ENCODE measurements at places on chromosomes 11 and 22. TPM values are rescaled to one million over a fixed set of nuclear protein-coding genes. Genes with fewer than 3 reads are reported as not detected.

The C11orf86 gene
- polyA plus RNA-seq, result not detected

The CRYBB2 gene
- polyA plus RNA-seq, result 0.49 TPM

The TMEM109 gene
- 53.0 TPM for polyA plus RNA-seq

The TRIM48 gene
- not detected for polyA plus RNA-seq

The RASSF10 gene
- 0.40 TPM for polyA plus RNA-seq

The PHF21A gene
- 11.4 TPM for polyA plus RNA-seq

The SLC22A8 gene
- polyA plus RNA-seq, result not detected

The DEUP1 gene
- polyA plus RNA-seq, result 1.1 TPM

The MOV10L1 gene
- polyA plus RNA-seq, result 0.23 TPM

The C1QTNF4 gene
- polyA plus RNA-seq, result 1.3 TPM

- peak; percentile 28 for DNase-seq
Measured at GRCh38 chr11:121929581-121929980, 186.4 kb downstream of the BLID start.

DNA sequence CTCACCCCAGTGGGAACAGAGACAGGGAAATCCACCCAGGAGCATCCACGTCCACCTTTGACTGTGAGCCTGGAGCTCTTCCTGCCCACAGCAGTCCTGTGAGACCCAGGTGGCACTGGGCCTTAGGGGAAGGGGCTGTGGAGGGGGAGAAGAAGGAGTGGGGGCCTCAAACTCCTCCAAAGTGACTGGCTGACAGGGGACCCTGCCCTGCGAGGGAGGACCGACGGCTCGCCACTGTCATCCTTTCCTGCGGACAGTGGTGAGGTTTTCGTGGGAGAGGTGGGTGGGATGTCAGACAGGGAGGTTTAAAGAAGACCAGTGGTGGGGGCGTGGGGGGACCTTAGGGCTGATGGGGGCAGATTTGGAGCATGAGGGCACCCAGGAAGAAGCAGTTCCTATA lies 92.5 kb upstream of the LMO1 start:
- DNase-seq, result no peak

DNA sequence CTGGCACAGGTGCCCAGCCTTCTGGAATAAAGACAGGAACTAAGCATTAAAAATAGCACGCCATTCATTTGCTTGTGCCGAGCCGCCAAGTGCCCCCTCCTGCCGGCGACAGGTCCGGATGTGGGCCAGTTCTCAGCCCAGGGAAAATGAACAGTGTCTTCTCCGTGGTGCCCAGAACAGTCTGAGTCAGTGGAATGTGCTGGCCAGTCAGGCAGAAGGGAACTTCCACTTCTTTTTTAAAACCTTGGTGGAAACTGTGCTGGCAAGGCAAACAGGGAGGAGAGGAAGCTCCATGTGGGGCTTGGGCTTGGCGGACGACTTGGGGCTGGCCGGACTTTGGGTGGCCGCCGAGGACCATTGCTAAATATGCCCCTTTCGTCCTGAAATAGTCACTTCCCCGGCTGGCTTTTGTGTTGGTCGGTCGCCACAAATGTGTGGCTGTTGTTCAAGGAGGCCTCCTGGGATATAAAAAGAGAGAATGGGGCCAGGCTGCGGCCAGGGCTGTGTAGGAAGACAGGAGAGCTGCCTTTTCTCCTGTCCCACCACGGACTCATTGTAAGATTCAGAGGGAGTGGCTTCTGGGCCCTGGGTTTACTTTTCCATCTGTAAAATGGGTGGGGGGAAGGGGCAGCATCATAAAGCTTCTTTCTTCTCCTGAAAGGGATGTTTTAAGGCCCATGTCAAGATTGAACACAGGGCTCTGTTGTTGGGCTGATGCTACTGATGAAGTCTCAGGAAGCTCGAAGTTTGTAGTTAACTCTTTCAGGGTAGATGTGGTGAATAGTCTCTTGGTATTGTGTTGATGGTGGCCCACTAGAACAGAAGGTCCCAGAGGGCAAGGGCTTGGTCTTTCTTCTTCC lies 101.0 kb downstream of the PTPRJ start:
- peak; percentile 41 for DNase-seq

GRCh38 chr22:21082248-21082647 lies 36.5 kb downstream of the LRRC74B start:
- no peak for DNase-seq

GRCh38 chr11:29187215-29187614 lies 829.6 kb downstream of the KCNA4 start:
- no peak for DNase-seq

DNA sequence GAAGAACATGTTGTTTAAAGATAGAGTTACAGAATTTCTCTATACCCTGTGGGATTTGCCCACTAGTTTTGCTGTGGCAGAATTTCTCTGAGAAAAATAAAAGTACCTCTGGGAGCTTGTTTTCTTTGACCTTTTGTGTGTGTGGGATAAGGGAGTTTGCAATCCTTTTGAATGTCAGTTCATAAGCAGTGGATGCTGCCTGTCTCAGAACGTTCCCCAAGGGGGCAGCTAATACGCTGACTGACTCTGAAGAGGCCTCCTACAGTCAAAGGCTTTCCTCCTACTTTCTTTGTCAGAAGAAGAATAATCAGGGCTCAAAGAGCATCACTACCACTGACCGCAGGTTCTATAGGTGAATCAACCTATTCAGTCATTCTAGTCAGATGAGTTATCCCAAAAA lies 140.6 kb downstream of the AASDHPPT start:
- no peak for DNase-seq

- no peak for DNase-seq
Measured at GRCh38 chr11:107702723-107703122, 9.1 kb downstream of the SLN start.

GRCh38 chr22:36790648-36791047 lies 14.7 kb upstream of the IFT27 start:
- no peak for DNase-seq

- DNase-seq, result no peak
Measured at GRCh38 chr22:20591660-20592310, 84.4 kb downstream of the MED15 start.

GRCh38 chr11:121412000-121412587 lies 40.0 kb upstream of the SORL1 start:
- DNase-seq, result no peak

- DNase-seq, result no peak
Measured at GRCh38 chr11:127392575-127392974, 392.0 kb upstream of the KIRREL3 start.

DNA sequence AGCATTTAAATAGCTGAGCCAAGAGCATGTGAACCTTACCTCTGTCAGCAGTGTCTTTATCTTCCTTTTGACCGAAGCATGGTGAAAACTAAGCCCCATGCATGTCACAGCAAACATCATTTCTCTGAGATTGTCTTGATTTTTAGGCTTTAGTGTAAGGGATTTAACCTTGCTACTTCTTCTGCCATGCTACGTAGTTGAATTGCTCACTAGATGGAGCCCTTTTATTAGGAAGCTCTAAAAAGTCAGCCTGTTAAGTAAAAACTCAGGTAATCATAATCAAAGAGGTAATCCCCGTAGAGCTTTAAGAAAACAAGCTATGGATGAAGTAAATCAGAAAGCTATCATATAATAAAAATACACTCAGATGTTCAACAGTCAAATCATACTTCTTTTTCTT lies 149.5 kb downstream of the PGR start:
- no peak for DNase-seq

GRCh38 chr11:115464269-115464668 lies 39.9 kb downstream of the CADM1 start:
- DNase-seq, result no peak

DNA sequence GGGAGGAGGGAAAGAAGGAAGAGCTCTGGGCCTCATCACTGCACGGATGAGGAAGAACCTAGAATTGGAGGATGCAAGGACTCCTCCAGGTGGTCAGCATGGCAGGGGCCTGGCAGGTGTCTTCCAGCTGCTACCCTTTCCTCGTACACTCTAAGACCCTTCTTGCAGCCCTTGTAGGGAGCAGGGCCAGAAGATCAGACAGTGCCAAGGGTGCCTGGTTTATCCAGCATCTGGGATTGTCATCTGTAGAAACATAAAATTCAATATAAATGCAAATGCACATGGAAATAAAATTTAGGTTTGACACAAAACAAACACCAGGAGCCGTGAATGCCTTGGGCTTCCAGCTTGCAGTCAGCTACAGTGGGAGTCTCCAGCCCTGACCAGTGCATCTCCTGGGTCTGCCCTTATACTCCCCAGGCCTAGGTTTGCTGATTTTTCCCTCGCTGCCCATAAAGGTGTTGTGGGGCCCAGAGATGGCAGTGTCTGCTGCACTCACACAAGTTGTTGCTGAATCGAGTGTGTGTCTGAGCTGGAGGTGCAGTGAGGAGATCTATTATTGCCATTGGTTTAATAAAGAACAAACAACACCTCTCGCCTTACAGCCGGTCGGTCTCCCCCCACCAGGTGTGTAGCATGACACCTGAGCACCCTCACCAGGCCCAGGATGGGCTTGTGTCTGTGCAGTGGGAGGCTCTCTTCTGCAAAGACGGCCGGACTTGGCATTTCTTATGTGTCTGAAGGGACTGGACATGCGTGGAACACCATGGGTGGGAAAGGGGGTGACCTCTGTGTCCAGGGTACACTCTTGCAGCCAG lies 87.1 kb downstream of the BCR start:
- DNase-seq, result no peak

GRCh38 chr11:10909141-10909883 lies 51.5 kb upstream of the ZBED5 start:
- DNase-seq, result no peak

DNA sequence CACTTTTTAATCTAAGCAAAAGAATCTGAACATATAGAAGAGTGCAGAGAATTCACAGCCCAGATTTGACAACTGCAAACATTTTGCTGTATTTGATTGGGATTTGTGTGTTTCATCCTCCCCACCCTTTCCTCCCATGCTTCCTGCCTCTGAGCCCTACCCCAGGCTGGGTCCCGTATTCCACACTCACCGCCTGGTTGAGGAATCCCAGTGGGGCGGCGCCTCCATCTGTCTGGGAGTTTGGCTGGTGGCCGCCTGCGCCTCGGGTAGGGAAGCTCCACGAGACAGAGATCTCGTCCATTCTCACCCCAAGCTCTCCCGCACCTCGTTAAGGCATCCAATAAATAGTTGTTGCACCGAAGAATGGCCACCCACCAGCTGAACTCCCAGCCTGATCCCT lies 105.9 kb upstream of the SLC22A12 start:
- no peak for DNase-seq

Measured in pancreas (tissue), 10 donors.